Activated T-cell treated with anti-CD3 and anti-CD28 coated beads, Interleukin-2, amount 50 U/mL, for 72 hours (primary cell): ENCODE measurements at places on chromosomes 5 and 9. TPM values are rescaled to one million over a fixed set of nuclear protein-coding genes. Genes with fewer than 3 reads are reported as not detected.

Gene OR1J2
- total RNA-seq = not detected

Gene LCN12
- 1.0 TPM for total RNA-seq

DNA sequence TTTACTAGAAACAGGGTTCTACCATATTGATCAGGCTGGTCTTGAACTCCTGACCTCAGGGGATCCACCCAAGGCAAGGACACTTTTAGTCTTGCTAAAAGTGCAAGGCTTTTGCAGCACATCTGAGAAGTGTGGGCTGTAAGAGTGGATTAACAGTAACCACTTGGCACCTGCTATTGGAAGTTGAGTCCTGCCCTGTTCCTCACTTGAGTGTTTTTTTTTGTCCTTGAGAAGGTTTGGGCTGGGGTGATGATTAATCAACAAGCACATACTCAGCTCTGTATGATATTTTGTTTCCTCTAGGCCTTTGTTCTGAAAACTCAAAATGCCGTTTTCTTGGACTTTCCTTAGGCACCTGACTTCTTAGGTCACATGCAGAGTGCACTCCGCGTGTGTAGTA lies 37.4 kb downstream of the SNX30 start:
- DNase-seq = no peak

GRCh38 chr5:136079195-136079985 lies 50.6 kb downstream of the TGFBI start:
- no peak for DNase-seq

GRCh38 chr5:132259069-132259851 lies 1.8 kb downstream of the PDLIM4 start:
- no peak for DNase-seq

DNA sequence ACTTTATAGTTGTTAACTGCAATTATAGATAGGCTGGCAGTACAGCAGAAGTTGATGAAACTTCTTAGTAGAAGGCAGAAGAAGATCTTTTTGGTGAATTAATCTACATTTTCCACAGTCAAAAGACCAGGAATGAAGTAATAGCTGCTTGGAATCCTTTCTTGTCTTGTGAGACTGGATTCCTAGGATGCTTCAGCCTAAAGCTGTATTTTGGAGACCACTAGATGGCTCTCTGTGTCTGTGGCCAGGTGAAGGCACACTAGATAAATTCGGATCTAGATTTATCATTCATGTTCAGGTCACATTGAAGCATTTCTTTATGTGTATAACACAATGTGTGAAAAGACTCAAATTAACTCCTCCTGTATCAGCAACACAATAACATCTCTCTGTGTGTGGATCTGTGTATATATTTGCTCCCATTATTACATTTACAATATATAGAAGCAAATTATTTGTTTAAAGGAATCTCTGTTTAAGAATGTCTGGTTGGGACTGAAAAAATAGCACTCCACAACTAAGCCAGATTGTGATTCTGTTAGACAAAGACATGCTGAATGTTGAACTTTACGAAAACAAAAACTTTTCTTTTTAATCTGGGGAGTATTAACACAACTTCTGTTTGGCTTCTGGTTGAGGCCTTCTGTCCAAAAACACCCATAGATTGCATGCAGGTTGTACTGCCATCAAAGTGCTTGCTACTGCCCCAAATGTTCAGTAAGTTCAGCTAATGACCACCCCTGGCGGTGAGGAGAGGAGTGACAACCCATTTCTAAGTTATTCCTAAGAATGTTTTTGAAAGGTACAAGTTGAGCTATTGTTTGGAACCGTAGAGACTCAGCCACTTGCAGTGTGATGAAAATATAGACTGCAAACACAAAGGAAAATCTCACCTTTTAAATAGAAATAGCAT lies 10.6 kb downstream of the GRIN3A start:
- peak; percentile 7 for DNase-seq

GRCh38 chr5:174571662-174572397 lies 152.6 kb upstream of the MSX2 start:
- no peak for DNase-seq

Gene PTGDS
- total RNA-seq = not detected

- no peak for DNase-seq
Measured at GRCh38 chr5:113214606-113215323, 220.0 kb downstream of the TSSK1B start.

- no peak for DNase-seq
Measured at GRCh38 chr5:116479776-116480675, 94.6 kb downstream of the SEMA6A start.

Gene LECT2
- not detected for total RNA-seq

GRCh38 chr9:32404856-32405255 lies 20.4 kb downstream of the ACO1 start:
- no peak for DNase-seq

Gene GGTA1
- total RNA-seq = not detected

- no peak for DNase-seq
Measured at GRCh38 chr5:40134883-40135520, 544.7 kb upstream of the PTGER4 start.

Gene ENTREP1
- not detected for total RNA-seq

GRCh38 chr9:133977421-133978201 lies 14.5 kb downstream of the VAV2 start:
- DNase-seq = no peak

DNA sequence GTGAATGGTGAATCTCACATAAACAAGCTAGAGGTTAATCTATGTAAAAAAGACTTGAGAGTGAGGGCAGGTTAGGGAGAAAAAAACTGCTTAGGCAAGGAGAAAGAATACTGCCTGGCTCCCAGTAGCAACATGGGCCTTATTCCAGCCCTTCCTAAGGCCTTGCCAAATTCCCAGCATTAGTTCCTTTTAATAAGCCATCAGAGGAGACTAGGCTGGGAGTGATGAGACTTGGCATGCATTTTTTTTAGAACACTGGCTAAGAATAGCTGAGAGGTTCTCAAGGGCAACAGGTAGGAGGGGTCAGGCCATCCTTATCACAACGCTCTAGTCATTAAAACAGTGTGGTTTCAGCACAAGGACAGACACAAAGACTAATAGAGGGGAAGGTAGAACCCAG lies 20.9 kb upstream of the ZBTB43 start:
- DNase-seq = no peak
